ENCODE measurements at places on chromosomes 4 and X.

DNA sequence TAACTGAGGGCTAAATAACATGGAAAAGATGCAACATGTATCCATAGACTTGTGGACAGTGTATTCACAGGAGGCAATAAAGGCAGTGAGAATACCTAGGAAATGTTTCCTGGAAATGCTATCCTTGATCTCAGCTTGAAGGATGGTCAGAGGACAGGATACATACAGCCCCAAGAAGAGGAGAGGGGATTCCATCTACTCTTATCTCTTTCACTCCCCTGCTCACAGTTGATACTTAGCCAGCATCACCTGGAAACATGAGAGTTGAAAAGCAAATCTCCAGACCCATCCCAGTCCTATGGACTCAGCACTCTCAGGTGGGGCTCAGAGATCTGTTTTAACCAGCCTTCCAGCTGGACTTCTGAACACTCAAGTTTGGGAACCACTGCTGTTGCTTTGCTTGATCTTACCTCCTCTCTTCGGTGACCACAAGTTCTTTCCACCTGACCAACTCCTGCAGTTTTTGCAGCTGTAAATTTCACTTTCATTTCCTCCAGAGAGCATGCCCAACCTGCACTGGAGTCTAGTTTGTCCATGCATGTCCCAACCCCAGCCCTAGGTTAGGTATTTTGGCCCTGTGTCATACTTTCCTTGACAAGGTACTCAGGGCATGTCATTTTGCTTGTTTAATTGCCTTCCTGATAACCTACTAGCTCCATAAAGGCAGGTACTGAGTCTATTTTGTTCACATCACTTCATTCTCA is 10.4 kb downstream of the RELL1 start:
- no peak for DNase-seq

- no peak for DNase-seq
These were observed 362.3 kb downstream of the PABPC4L start for GRCh38 chr4:133839326-133839725.

DNA sequence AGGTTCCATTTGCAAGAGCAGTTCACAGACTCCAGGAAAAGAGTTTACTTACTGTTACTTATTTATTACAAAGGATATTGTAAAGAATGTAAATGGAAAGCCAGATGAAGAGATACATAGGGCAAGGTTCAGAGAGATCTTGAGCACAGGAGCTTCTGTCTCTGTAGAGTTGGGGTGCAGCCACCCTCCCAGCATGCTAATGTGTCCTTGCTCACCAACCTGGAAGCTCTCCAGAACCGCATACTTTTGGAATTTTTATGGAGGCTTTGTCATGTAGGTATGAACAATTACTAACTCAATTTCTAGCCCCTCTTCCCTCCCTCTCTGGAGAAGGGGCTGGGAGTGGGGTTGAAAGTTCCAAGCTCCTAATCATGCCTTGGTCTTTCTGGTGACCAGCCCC is 857.2 kb downstream of the RPA4 start:
- DNase-seq, result no peak

DNA sequence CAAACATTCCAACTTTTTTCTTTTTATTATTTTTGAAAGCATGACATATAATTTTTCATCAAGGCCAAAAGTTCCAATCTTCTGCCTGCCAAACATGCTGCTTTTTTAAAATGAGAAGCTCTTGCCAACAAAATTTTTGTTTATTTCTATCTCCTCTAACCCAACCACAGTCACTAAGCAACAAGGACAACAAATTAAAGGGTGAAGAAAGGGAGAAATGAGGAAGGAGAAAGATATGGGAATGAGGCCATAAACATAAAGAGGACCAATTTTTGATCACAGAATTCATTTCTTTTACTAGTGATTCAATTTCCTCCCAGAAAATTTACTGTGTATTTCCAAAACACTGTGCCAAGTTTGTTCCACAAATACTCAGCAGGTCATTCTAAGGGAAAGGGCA is 537.0 kb upstream of the DIAPH2 start:
- DNase-seq, result no peak

- DNase-seq, result no peak
These were observed 2.4 kb downstream of the LONRF3 start for GRCh38 chrX:118976599-118977340.

DNA sequence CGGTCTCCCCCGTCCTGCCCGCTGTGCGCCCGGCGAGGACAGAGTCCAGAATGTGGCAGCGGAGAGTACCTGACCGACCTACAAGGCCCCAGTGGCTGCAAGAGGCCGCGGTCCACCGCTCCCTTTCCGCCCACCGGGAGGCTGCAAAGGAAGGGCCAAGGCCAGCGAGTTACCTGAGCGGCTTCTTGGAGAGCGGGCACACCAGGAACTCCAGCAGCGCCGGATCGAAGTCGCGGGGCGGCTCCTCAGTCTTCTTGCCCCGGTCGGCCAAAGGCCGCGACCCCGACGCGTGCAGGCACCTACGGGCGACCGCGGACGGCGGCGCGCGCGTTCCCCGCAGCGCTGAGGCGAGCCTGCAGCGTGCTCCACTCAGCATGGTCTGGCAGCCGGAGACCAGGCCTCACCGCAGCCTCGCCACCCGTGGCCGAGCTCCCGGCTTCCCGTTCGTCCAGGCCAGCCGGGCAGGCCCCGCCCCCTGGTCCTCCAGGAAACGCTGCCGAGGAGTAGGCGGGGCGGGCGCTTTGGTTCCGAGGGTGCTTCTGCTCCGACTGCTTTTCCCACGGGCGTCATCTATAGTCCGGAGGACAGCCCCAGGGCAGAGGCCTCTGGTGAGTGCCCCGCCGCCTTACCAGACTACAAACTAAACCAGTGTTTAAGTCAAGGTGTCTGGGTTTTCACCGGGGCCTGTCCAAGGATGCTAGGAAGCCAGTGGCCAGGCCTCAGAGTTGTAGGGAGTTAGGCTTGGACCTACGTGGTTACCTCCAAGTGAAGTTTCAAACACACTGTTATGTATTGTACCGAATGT is at the start of gene PYURF:
Gene PYURF, minus strand, starts transcription at position 452 of the 805 bp plus-strand sequence. Its CDS starts 76 bp downstream, at position 376.
- peak; percentile 89 for DNase-seq

GRCh38 chrX:137567682-137568232 is 1.8 kb downstream of the ZIC3 start:
- DNase-seq, result peak; percentile 5

GRCh38 chr4:1793496-1793840 is 375 bp downstream of the FGFR3 start:
- no peak for DNase-seq

GRCh38 chrX:40007131-40007755 is 90.5 kb downstream of the BCOR start:
- no peak for DNase-seq

- DNase-seq, result no peak
These were observed 12.0 kb upstream of the MFAP3L start for GRCh38 chr4:170038232-170038631.

GRCh38 chrX:18616688-18617406 is 55.1 kb downstream of the RS1 start:
- DNase-seq, result no peak

DNA sequence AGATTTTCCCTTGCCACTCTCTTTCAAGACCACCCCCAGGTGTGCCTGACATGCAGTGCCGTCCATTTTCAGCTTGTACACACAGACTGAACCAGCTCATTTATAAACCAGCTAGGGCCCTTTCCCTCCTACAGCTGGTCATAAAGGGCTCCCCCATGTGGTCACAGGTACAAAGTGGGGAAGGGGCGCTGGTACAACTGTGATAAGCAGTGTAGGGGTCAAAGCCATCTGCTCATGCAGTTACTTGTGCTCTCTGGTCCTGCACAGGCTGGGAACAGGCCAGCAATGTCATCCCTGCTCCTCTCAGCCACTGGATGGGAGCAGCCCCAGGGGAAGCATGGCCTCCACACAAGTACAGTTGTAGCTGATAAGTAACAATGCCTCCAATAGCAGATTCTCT is 20.6 kb downstream of the GABRQ start:
- DNase-seq, result no peak

- no peak for DNase-seq
These were observed 705.1 kb upstream of the GRID2 start for GRCh38 chr4:91598696-91599095.

- DNase-seq, result no peak
These were observed 638.0 kb upstream of the FRG1 start for GRCh38 chr4:189302719-189303118.

DNA sequence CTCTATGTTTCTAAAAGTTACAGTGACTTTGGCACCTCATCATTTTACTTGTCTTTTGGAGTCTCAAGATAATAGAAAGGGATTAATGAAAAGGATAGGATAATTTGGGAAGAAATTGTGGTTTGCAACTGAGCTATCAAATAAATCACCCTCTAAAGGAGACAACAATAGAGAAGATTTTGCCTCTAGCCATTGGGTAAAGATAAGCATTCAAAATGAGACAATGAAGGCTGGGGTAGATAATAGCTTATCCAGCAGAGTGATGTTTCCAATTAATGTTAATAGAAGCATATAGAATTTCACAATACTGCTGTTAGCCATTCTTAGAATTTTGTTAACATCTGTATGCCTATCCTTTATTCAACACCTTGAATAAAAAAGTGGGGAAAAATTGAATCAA is 1177.6 kb downstream of the ADGRL3 start:
- DNase-seq, result no peak

DNA sequence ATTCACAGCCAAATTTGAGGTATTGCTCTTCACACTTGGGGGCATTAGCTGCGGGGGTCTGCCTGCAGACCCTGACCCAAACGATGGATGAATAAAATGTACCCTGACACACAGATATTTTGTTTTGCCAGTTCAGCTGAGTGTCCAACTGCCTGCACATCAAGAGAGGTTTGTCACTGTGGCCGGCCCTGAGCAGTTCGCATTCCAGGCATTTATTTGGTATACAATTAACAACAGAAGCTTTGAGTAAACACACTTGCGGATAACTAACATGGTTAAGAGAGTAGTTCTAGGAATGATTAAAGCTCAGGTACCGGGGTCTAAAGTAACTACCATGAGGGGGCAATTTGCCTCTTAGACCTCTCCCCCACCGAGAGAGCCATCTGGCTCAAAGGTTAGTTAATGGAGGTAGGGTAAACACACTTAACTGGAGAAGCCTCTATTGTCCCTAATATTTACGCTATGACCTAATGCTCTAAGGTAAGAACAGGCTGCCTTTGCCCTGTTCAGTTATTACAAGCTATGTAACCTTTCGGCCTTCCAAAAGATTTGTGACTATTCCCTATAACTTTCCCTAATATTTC is 162.0 kb downstream of the SNCA start:
- DNase-seq, result no peak

- no peak for DNase-seq
These were observed 73.3 kb upstream of the STX18 start for GRCh38 chr4:4614925-4615678.

- no peak for DNase-seq
These were observed 75.6 kb downstream of the AFAP1 start for GRCh38 chr4:7863911-7864681.

DNA sequence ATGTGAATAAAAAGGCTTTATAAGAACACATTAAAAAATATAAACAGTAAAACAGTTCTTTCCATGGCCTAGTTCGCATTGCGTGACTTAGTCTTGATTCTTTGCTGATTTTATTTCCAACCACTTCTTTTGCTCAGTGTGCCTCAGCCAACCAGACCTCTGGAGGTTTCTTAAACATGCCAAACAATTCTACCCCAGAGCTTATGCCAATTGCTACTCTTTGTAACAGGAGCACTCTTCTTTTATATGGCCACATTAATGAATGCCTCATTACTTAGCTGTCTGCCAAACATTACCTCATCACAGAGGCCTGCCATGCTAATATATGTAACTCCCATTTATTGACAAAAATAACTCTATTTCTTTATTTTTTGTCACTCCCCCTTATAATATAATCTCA is 202.3 kb downstream of the NDST4 start:
- DNase-seq, result peak; percentile 8

GRCh38 chr4:25361253-25361652 is 15.8 kb upstream of the ANAPC4 start:
- no peak for DNase-seq

GRCh38 chr4:116101321-116101720 is 984.1 kb downstream of the TRAM1L1 start:
- no peak for DNase-seq

- DNase-seq, result no peak
These were observed 28.8 kb downstream of the SUPT20HL2 start for GRCh38 chrX:24285082-24285481.

GRCh38 chrX:20414762-20415445 is 148.2 kb upstream of the RPS6KA3 start:
- DNase-seq, result no peak

DNA sequence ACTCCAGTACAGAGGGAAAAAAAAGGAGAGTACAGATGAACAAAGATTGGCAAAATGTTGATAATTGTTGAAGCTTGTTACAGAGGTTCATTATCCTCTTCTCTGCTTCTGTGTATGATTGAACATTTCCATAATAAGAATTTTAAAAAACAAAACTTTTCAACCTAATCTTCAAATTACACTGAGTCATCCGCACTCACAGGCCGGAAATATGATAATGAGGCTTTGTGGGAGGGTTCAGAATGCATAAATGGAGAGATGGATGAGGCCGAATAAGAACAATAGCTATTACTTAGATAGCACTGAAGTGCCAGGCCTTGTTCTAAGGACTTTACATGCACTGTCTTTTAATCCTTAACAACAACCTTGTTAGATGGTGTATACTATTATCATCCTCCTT is 4.6 kb upstream of the ERCC6L start:
- no peak for DNase-seq

GRCh38 chr4:151709071-151709470 is 51.7 kb downstream of the GATB start:
- DNase-seq, result no peak

DNA sequence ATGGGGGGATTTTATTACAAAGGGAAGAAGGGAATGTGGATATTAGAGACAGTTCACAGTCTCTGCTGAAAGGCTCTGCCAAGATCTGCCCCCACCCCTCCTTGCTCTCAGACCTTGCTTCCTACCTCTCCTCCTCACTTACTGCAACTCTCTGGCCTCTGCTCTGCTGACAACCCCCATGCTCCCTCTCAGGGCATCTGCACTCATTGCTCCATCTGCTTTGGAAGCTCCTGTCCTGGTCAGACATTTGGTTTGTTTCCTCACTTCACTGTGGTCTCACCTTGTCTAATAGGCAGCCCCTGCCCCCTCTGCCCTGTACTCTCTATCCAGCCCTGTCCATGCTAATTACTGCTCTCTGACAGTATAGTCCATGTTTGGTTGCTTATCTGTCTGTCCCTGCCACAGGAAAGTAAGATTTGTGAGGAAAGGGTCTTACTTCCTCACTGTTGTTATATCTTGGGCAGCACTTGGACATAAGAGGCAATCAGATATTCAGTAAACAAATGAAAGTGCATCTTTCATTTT is 189.3 kb downstream of the PTTG2 start:
- DNase-seq, result no peak

DNA sequence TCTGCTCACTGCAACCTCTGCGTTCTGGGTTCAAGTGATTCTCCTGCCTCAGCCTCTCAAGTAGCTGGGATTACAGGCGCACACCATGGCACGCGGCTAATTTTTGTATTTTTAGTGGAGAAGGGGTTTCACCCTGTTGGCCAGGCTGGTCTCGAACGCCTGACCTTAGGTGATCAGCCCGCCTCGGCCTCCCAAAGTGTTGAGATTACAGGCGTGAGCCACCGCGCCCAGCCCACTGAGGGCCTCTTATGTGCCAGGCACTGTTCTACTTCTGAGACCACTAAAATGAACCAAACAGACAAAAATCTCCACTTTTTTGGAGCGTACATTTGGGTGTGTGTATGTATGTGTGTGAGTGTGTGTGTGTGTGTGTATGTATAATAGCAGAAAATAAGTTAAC is 117.2 kb upstream of the H2AZ1 start:
- DNase-seq, result no peak
